Stimulated activated CD4-positive, alpha-beta T cell treated with anti-CD3 and anti-CD28 coated beads, Interleukin-12 subunit alpha, Interleukin-12 subunit beta, amount 100 ng/mL, for 48 hours (primary cell): ENCODE measurements at places on chromosomes 4 and X.

- DNase-seq = no peak
Observed at GRCh38 chr4:83261307-83261706, 23.3 kb downstream of the COQ2 start.

DNA sequence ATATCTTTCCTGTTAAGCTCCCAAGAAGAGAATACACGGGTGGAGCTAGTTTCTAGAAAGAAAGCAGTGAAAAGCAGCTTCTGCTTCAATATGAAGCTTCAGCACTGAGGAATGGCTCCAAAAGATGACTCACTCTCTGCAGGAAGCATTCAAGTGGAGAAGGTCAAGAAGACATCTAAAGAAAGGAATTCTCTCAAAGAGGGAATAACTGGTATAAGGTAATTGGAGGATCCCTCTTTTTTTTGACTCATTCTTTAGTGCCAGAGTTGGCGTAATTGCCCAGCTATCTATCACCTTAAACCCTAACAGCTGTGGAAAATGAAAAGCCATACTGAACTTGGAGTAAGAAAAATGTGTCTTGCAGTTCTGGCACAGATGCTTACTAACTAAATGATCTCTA lies 3.5 kb downstream of the EDA2R start:
- no peak for DNase-seq

DNA sequence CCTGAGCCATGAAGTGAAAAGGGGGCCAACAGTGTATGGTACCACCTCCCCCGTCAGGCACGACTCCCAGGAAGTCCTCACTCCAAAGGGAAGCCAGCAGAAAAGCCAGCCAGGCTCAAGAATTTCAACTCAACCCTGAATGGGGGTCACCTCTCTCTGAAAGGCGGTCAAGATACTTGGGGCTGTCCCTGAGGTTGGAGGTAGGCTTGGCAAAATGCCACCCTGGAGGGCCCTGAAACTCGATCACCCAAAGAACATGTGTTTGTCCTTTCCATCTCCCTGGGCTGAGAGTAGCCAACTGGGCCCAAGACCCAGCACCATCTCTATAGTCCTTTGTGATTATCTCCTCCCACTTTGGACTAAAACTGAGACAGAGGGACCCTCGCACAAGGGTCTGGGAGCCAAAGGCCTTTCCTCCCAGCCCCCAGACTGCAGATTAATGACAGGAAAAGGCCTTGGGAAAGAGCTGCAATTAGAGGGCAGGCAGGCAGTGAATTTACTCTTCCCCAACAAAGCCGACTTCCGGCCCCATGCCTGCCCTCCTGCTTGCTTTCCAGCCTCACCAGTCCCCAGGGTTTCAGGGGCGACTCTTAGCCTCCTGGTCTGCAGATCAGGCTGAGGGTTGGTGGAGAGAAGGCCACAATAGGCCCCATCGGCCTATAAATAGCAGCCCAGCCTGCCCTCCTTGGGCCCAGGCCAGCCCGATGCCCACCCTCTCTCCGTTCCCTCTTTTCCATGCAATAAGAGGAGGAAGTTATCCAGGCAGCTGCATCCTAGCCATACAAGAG lies 5.6 kb downstream of the SASH3 start:
- no peak for DNase-seq

DNA sequence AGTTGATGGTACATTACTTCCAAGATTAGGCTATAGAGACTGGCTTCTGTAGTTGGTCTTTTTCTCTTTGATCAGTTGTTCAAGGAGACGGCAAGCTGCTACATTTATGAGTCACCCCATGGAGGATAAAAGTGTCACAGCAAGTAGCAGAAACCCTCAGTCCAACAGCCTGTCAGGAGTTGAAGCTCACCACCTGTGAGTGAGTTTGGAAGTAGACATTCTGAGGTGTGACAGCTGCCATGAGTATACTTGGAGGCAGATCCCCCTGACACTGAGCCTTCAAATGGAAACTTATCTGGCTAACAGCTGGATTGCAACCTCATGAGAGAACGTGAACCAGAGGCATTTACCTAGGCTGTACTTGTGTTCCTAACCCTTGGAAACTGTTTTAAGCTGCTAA lies 68.0 kb downstream of the CCNG2 start:
- DNase-seq = no peak

DNA sequence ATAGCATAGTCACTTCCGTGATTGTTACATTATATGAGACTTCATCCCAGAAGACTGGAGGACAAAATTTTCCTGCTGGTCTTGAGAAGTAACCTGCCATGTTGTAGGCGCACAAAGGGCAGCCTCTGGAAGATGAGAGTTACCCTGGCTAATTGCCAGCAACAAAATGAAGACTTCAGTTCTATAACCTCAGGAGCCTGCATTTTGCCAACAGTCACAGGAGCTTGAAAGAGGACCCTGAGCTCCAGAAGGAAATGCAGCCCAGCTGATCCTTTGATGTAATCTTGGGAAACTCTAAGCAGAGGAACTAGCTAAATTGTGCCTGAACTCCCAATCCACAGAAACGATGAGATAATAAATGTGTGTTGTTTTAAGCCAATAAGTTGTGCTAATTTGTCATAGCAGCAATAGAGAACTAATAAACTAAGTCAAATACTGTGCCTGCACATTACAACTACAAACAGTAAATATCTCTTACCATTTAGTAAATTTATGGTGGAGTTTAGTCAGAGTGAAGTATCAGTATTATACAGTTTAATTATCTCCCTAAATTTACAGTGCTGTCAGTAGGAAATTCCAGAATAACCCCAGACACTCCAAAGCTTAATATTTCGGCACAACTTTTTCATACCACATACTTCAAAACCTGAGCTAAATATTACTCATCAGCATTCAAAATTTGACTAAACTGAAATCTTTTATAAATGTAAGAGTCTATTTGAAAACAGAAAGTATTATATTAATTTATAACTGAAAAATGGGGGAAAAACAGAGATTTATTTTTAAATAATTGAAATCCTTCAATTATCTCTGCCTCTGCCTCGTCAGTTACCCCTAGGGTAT lies 90.1 kb upstream of the MAPK10 start:
- DNase-seq = no peak

- no peak for DNase-seq
Observed at GRCh38 chrX:63250253-63250868, 100.8 kb downstream of the SPIN4 start.

DNA sequence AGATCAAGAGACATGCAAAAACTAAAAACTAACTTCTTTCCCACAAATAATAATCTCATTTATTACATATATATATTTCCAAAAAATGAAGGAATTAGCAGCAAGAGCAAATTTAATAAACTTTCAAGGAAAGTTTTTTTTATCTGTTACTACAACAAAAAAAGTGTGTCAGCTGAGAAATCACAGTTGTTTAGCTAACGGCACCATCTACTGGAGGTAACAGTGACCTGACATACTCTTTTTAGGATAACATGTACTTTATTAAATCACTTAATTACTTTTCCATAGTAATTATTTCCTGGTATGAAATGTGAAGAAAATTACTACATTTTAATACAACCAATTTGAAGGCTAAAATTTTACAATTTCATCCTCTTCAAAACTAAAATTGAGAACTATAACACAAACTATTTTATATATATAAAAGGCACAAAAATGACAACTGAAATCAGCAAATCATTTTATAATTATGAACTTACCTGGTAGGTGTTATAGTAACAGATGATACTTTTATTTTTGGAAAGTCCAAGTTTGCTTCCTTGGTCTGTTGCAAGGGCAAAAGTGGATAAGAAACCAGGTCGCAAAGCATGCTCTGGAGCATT lies 9.1 kb downstream of the LAMTOR3 start:
- DNase-seq = no peak

- no peak for DNase-seq
Observed at GRCh38 chrX:125205918-125206665, 113.6 kb upstream of the TEX13C start.

- no peak for DNase-seq
Observed at GRCh38 chr4:119152741-119153140, 17.1 kb downstream of the MYOZ2 start.

- DNase-seq = no peak
Observed at GRCh38 chrX:110698696-110699095, 96.9 kb downstream of the CHRDL1 start.
